AML-193 (cell line): ENCODE measurements at places on chromosomes 1 and 21.

GRCh38 chr1:214372092-214372491, 91.1 kb downstream of the SMYD2 start:
- no peak for DNase-seq

GRCh38 chr1:211352985-211353515, 26.4 kb downstream of the TRAF5 start:
- DNase-seq, result peak; percentile 46

DNA sequence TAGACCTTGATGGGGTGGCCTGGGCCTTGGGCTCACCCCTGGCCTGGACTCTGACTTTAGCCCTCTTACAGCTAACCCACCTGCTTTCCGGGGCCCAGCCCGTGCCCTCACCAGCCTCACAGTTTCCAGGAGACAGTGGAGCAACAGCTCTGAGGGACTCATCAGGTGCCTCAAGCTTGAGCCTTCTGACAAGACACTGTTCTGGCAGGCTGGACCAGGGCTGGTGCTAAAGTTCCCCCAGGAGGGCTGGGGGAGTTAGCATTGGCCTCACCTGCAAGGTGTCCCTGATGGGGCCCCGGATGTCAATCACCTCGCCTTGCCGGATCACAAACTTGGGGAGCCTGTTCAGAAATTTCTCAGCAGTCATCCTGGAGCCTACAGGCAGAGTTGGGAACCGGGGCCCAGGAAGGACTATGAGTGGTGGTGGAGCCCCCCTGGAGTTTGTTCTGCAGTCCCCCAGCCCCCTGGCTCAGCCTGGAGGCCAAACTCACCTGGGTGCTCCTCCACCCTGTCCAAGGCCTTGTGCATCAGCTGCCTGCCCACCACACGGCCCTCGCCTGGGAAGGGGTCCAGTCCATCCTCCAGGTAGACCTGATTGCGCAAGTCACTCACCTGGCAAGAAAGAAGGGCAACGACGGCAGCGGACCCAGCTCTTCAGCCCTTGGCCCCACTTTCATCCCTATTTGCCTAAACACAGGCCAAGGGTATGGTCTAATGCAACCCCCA, 4.1 kb downstream of the SH3BGRL3 start:
- no peak for DNase-seq

DNA sequence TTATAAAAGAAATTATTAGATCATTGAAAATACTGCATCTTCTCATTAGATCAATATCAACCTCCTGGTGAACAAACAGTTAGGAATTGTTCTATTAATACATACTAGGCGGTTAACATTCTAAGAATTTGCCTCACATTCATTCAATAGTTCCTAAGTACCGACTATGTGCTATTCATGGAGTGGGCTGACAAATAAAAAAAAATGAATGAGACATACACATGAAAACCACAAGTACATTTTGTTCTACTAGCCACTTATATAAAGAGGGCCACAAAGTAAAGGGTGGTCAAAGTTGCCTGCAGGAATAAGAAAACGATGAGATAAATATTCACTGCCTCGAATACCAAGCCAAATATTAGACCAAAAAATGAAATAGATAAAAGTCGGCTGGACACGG, 294.4 kb downstream of the SDCCAG8 start:
- DNase-seq, result no peak
